ENCODE measurements at places on chromosomes 7 and 10.
A peak's percentile ranks its signal among the peaks of the same experiment; 100 is the strongest.

GRCh38 chr7:8065356-8065813 is 96.8 kb downstream of the GLCCI1 start:
- no peak for DNase-seq

GRCh38 chr10:103055105-103055504 is 137.0 kb downstream of the CNNM2 start:
- DNase-seq, result no peak

DNA sequence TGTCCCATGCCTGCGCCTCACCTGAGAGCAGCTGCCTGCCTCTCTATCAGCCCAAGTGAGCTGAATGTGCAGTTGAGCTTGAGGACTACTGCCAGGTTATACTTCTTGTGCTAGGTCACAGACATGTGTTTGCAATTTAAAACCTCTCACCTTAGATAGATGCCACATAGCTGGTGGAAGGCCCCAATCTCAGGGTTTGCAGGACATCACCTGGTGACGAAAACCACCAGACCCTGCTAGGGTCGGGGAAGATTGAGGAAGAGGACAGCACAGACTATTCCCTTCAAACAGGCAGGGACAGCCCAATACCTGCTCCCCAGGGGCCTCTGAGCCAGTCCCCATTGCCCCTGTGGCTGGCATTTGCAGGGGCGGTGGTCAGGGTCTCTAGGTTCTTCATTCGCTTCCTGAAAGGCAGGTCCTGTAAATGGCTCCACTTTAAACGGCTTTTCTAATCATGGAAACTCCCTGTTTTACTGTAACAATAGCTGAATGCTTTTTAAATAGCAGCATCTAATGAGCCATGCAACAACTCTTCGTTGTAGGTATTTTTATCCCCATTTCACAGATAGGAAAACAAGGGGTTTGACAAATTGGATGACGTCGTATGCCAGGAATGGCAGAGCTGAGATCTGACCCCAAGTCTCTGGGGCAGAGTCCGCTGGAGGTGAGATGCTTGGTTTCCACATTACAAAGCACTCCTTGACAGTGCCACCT is 80.1 kb downstream of the EMX2 start:
- DNase-seq, result no peak

DNA sequence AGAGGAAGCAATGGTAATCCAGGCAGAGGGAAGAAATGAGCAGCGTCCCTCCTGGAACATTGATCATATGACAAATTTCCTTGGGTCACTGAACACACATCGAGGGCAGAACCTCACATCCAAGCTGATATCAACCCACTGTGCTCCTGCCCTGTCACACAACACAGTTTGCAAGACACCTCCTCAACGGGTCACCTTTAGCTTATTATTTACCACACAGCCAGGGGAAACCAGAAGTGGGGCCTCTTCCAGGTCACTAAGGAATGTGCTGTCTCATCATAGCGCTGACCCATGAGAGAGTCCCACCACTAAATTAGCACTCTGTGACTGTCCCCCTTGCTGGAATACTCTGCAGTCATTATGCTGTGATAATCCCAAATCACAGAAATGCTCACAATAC is 69.7 kb upstream of the PPP1R3C start:
- DNase-seq, result no peak

DNA sequence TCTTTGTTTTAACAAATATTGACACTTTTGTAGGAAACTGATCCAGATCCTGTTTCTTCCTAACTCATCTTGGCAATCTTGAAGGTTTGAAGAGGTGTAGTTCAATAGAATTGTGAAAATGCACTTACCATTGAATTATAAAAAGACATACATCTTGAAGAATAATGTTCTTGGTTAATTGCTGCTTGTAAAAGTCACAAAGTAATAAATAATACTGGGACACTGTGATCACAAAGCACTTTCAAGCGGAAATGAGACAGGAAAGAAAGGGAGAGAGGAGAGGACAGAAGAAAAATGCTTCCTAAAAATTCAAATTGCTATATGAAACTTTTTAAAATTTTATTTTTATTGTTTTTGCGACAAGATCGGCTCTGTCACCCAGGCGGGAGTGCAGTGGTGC is 15.2 kb upstream of the NFE2L3 start:
- DNase-seq, result no peak

GRCh38 chr10:49141541-49142332 is 7.9 kb upstream of the FAM170B start:
- DNase-seq, result no peak

GRCh38 chr7:24917510-24918239 is 62.3 kb downstream of the OSBPL3 start:
- no peak for DNase-seq

GRCh38 chr7:147509035-147509501 is 1081.5 kb upstream of the C7orf33 start:
- DNase-seq, result no peak

GRCh38 chr10:71361581-71361980 is 35.1 kb upstream of the CDH23 start:
- DNase-seq, result no peak

DNA sequence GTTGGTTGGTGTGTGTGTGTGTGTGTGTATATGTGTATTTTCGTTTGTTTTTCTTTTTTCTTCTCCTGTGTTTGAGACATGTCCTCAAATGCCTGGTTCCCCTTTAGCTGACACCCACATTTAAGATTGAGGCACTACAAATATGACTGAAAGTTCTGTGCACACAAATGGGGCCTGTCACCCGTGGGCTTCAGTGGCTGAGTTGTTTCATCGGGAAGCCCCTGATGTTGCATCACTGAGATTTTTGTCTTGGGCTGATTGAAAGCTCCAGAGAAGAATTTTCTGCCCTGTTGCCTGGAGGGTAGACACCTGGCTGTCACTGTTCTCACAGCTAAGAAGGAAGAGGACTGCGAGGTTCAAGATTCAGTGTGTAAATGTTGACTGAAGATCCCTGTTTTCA is 283.8 kb upstream of the C7orf33 start:
- no peak for DNase-seq

- no peak for DNase-seq
Observed at GRCh38 chr10:45520476-45520875, 146.5 kb downstream of the ALOX5 start.

DNA sequence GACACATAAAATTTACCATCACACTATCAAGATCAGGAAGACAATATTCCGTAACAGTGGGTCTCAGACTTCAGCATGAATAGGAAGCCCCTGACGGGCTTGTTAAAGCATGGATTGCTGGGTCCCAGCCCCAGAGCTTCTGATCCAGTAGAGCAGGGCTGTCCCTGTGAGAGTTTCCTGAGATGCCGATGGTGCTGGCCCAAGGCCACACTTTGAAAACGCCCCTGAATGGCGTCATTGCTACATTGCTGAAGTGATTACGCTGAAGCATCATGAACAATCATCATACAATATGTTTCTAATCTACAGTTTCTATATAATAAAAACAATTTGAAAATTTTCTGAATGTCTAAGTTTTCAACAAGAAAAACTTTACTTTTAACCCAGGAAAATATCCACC is 38.0 kb upstream of the TMEM72 start:
- DNase-seq, result no peak

DNA sequence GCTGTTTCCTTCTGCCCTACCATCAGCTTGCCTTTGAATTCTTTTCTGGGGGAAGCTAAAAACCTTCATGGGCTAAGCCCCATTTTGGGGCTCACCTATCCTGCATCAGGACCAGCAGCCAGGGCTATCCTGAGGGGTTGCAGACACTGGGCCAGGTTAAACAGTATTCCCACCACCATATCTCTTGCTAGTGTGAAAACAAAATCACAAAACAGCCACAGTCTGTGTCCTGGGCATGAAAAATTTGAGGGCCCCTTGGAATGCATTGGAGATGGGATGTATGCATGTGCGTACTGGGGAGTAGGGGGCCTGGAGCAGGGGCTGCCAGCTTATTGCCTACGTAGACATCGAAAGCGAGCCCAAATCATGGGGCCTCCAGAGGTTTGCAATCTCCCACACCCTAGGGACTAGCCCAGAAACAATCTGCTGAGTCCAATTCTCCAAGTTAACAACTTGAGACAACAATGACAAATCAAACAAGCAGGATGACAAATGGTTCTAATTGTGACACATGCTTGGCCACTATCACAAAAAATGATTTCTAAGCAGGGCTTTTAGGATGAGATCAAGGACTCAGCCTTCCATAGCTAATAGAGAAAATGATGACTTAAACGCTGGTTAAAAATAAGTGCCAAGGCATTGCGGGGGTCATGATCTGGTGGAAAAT is 557.1 kb downstream of the KCNMA1 start:
- no peak for DNase-seq

GRCh38 chr7:125355899-125356298 is 426.3 kb upstream of the POT1 start:
- no peak for DNase-seq

DNA sequence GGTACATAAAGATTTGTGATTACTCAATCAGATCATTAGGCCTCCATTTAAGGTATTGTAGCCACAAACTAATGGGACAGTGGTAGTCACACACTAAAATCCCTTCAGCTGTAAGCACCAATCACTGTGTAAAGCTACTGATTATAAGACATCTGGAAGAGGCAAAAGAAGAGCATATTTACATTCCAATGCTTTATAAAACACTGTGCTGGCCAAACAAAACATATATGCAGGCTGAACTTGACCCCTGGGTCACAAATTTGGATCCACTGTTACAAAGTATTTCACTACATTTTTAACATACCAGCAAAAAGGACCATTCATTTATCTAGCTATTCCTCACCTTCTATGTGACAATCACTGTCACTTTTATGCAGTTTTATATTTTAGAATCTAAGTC is 41.4 kb upstream of the ANLN start:
- DNase-seq, result no peak

DNA sequence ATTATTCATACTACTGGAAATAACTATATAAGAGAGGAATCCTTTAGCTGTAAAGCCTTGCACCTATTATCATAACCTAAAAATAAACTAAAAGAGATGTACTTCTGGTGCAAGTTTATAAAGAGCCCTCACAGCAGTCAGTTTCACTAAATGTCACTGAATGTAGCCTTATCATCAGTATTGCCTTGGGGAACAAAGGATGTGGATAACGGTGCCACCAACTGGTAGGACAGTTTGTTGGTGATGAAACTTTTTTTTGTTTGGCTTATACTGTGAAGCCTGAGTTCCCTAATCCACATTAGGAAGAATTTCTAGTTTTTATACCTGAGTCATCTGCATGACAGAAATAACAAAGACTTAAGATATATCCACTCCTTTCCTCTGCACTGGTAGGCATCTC is 117.9 kb upstream of the COL1A2 start:
- DNase-seq, result no peak

- DNase-seq, result no peak
Observed at GRCh38 chr10:92208157-92208720, 82.6 kb downstream of the CPEB3 start.

- no peak for DNase-seq
Observed at GRCh38 chr10:14408139-14408538, 77.4 kb upstream of the FRMD4A start.

GRCh38 chr10:70253878-70254765 is 20.9 kb upstream of the PPA1 start:
- no peak for DNase-seq

GRCh38 chr10:120710076-120710475 is 141.1 kb upstream of the WDR11 start:
- DNase-seq, result no peak

GRCh38 chr7:110139056-110139455 is 951.9 kb upstream of the LRRN3 start:
- DNase-seq, result no peak

DNA sequence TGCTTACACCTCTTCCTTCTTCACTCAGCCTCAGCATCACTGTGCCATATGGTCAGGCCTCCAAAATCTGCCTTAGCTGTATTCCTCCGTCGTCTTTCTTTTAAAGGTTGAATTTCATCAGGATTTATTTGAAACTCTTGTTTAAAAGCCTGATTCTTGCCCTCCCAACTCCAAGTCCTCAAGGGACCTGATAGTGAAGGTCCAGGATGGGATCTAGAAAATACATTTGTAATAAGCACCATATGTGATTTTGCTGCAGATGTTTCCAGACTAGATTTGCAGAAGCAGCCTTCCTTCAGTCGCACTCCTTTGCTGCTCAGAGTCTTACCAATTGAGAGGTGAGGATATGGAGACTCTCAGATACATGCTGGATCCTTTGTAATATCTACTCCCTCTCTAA is 101.0 kb upstream of the ANKRD1 start:
- no peak for DNase-seq

- peak; percentile 25 for DNase-seq
Observed at GRCh38 chr10:69451784-69452251, 553 bp downstream of the TSPAN15 start.

DNA sequence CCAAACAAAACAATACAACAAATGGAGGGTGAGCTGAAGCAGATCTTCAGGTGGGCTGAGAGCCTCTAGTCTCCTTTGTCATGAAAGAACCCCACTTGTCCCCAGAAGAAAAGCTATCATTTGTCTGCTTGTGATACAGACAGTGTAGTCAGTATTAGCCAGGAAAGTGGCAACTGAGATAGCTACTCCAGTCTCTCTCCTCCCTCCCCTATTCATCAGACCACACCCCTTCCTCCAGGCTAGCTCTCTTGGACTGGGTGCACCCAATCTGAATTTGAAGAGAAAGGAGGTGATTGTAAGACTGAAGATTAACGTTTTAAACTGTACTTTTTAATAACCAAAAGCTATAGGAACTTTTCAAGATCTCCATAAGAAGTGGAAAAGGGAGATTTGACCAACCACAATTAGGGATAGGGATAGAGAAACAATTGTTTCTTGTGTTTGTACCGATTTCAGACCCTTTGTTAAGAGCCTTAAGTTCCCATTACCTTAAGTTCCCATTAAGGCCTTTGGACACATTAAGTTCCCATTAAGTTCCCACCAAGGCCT is 14.1 kb downstream of the BMPR1A start:
- no peak for DNase-seq

DNA sequence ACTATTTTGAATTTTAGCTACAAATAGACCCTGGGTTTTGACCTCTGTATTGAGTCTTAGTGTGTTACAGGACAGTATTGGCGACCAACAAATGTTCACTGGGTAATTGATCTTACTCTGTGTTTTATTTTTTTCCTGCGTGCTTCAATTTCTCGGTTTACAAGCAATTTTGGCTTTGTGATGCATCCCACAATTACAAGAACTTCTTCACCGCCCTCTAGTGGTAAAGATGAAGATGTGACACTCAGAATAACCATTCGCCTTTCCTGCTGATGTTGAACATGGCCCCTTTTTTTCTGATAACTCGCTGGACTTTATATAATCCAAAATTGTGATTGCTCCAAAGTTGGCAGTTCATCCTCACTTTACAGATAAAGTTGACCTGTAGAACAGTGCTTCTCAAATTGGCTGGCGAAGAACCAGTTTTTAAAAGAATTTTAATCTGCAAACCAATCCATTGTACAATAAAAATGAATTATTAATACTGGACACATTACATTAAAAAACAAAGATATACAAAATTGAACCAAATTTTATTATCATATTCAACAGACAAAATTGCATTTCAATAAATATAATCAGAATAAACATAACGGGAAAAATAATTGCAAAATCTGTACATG is 20.2 kb upstream of the SMC3 start:
- DNase-seq, result no peak

GRCh38 chr10:126504761-126505112 is 116.5 kb upstream of the ADAM12 start:
- DNase-seq, result no peak

GRCh38 chr7:91976743-91977142 is 36.1 kb downstream of the AKAP9 start:
- DNase-seq, result no peak

Measured in stimulated activated CD4-positive, alpha-beta T cell treated with anti-CD3 and anti-CD28 coated beads, Interleukin-15, amount 100 ng/mL, for 24 hours (primary cell).